Left lobe of liver (tissue), 2 donors: ENCODE measurements at places on chromosomes 3 and 15. TPM values are rescaled to one million over a fixed set of nuclear protein-coding genes. Genes with fewer than 3 reads are reported as not detected.

GOLGA6L7 gene
- not detected for total RNA-seq

TTLL13 gene
- total RNA-seq, result 0.15 TPM

GRCh38 chr15:63575312-63575711, 21.9 kb upstream of the FBXL22 start:
- no peak for DNase-seq

GRCh38 chr15:50624616-50625168, 61.9 kb downstream of the TRPM7 start:
- DNase-seq, result no peak

DNA sequence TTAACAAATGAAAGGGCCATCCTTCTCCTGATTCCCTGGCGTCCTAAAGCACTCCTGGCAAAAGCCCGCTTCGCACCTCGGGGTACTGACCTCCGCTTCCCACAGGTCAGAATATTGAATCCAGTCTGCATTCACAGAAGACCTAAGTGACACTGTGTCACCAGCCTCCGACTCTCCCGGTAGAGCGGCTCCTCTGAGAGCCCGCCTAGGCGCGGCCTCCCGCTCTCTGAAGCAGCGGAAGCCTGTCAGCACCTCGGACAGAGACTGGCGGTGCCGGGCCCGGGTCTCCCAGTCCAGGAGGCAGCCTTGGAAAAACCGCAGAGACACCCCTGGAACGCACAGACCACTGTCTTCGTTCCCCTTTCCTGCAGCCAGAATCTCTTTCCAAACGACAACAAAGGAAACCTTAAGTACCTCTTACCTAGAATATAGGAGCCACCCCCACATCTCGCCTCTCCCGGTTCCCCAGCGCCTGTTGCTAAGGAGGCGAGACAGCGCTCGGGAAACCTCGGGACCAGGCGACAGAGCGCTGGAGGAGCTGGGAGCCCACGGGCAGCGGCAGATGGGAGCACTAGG, 1.2 kb downstream of the GABRB3 start:
- DNase-seq, result no peak

HDGFL3 gene
- 1.4 TPM for total RNA-seq

RNF111 gene
- 15.5 TPM for total RNA-seq

VEPH1 gene
- 0.58 TPM for total RNA-seq

IGSF10 gene
- total RNA-seq, result 0.28 TPM

DNA sequence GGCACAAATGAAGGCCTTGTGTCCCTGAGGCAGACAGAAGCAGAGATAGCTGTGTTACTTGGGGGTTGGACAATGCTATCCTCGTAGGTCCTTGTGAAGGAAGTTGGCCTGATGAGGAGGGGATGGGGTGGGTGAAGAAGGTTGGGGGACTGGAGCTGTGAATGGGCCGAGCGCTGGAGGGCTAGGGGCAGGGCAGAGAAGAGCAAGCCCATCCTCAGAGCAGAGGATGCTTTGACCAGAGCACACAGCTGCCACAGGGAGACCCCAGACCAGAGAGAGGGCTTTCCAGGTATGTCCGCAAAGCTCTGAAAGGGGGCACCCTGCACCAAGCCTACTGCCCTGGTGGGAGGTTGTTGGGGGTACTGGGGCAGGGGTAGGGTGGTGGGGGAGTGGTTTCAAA, 5.7 kb upstream of the TBC1D2B start:
- DNase-seq, result no peak

COX5A gene
- 134 TPM for total RNA-seq

- DNase-seq, result no peak
Measured at GRCh38 chr15:53378096-53378800, 381.2 kb downstream of the WDR72 start.

DNA sequence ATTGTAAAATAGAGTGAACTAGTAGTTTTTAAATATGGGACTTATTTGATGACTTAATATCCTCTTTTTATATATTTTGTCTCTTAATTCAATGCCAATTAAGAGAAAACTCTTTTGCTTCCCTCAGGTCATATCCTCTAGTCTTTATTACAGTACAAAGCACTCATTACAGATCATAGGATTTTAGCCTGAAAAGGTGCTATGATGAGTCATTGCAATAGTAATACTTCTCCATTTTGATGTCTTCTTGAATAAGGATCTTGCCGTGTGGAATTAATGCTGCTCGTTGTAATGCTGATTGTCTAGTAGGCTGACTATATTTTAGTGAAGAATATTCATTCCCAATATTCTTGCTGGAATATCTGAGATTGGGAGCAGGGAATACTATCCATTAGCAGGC, 612.2 kb upstream of the GOLIM4 start:
- no peak for DNase-seq

PRKCI gene
- total RNA-seq, result 10.1 TPM

DNA sequence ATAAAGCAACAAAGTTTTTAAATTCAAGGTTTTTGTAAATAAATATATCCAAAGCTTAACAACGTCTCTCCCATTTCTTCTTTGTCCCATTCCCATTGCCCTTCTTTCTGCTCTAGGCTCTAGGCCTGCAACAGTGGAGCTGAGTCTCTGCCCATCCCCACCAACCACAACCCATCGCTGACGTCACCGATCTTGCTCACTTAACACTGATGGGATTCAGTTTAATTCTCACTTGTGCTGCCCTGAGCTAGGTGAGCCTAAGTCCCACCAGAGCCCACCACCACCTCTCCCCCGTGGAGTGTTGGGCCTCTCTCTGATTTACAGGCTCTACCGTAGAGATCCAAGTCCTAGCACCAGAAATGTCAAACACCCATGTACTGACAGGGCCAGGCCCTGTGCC, 61.3 kb upstream of the RAB6B start:
- no peak for DNase-seq

DNA sequence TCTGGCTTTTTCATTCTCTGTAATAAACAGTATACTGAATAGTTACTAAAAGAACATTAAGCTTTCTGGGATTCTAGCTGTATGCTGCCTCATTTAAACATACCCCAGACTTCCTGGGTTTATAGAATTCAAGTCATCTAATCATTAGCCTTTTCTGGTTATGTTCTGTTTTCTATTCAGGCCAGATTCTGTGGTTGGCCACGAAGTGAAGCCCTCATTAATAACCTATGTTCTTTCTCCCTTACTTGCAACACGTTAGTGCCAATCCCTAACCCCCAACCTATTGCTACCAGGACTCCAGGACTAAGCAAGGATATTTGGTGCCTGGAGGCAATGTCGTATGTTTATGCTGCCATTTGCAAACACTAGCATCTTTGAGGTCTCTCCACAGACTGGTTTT, 28.6 kb upstream of the MTMR10 start:
- DNase-seq, result no peak

DNA sequence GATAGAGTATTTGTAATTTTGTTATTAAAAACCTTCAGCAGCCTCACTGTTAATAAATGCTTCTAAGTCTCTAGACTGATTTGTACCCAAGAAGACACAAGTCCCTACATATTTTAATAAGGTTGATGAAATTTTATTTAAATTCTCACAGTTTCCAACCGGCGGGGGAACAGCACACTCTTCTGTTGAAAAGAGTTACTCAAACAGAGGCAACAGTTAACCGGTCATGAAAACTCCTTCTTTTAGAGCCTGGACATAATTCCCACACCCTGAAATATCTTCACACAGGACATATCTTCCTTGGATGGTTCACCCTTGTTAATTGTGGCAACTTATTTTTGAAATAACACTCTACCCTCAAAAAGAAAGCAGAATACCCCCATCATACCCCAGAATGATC, 278.8 kb downstream of the FOXP1 start:
- DNase-seq, result no peak

DNA sequence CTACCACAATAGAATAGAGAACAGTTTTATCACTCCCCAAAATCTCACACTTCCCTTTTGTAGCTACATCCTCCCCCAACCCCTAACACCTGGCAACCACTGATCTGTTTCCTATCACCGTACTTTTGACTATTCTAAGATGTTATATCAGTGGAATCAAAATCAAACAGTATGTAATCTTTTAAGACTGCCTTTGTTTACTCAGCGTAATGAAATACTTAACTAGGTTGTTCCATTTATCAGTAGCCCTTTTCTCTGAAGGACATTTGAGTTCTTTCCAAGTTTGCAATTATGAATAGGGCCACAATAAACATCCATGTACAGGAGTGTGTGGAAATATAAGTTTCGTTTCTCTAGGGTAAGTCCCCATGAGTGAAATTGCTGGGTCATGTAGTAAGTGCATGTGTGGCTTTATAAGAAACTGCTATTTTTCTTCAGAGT, 372.3 kb downstream of the SV2B start:
- no peak for DNase-seq
